ENCODE measurements at places on chromosomes 12 and 14.

GRCh38 chr12:110345963-110346362 lies 57.5 kb downstream of the ANAPC7 start:
- no peak for DNase-seq

DNA sequence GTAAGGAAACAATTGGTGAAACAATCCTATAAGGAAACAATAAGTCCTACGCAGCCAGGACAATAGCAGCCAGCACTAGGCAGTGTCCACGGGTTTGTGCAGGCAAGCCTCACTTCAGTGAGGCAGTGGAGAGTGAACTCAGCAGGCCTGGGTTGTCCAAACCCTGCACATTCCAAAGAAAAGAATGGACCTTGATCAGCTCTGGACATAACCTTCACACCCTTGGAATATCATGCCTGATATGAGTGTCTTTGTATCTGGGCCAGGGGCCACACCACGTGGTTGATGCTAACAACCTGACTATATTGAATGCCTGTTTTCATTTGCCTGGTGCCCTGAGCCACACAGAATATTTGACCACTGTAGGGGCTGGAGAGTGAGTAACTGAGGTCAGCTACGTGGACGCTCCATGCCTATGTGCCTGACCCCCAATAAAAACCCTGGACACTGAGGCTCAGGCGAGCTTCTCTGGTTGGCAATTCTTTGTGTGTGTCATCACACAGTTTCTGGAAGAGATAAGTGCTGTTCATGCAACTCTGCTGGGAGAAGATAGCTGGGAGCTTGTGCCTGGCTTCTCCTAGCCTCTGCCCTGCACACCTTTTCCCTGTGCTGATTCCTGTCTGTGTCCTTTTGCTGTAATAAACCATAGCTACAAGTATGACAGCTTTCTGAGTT lies 81.4 kb upstream of the NCOR2 start:
- DNase-seq = no peak

DNA sequence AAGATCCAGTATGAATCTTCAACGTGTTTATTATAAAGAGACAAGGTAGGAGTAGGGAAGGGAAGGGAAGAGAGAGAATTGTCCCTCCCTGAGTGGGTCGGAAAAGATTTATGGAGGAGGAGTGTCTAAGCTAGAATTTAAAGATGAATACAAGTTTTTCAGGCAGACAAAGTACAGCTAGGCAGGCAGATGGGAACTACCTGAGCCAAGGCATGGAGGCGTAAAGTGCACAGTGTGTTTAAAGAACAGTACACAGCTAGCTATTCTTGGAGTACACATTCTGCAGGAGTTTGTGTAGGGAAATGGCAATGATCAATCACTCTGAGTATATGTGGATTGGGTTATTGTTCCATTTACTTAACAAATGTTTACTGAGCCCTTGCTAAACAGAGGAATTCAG lies 20.1 kb downstream of the PLEKHG7 start:
- DNase-seq = no peak

DNA sequence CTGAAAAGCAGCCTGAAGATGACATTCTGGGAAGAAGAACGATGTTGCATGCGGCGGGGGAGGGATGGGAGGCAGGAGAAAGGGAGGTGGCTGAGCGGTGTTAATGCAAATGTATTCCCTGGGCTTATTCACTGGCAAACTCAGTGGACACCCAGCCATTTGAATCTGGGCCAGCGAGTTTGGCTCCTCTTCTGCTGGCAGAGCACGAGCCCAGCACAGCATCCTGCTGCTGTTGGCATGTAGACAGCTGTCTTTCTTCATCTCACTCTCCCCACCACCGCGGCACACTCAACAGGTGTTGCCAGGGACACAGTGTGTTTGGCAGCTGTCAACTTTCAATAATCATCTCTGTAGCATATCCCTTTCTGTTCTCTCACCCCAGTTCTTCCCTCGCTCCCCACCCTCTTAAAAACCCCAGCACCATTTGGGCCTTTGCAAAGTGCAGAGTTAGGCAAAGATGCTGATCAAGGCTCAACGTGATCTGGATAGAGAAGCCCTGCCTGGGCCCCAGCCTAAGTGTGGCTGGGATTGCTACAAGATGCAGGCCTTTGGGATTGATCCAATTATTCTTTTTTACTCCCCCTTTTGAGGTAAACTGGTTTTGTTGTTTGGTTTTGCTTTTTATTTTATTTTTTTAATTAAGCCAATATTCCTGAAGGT lies 131.9 kb downstream of the EXOC5 start:
- DNase-seq = no peak

DNA sequence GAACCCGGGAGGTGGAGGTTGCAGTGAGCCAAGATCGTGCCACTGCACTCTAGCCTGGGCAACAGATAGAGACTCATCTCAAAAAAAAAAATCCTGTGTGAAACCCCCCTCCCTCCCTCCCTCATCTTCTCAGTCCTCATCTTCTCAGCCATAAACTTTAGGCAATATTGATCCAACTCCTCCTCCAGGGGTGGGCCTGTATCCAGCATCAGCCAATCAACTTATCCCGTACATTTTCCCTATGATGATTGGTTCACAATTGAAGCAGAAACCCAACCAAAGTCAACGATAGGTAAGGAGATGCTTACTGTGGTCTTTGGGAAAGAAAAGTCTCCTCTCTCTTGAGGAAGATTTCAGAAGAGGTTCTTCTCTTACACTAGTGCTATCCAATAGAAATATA lies 33.5 kb upstream of the CIT start:
- DNase-seq = no peak

DNA sequence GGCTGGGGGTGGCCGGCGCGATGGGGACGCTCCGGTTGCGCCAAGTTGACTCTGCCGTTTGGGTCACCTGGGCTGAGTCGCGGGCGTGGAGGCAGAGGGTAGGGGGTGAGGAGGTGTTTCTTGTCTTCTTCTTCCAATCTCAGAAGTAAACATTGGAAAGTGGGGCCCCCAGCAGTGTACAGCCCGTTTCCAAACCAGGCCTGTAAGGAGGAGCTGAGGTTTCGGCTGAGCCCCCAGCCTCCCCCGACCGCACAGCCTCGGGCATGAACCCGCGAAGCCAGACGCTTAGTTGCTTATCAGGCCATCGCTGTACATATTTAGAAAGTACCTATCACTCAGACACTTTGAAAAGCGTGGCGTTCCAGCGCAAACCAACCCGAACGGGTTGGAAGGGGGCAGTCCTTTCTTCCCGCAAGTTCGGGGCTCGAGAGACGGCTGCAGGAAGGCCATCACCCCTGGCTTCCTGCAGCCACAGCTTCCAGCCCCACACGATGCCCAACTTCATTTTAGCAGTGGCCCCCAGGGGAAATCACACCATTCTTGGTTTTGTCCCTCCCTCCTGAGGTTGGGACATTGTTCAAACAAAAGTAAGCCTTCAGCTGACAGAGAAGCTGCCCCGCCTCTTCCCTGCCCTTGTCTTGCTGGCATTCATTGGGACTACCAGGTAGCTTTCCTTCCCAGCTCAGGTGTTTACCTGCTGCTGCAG lies 164.1 kb downstream of the ZFP36L1 start:
- no peak for DNase-seq

- no peak for DNase-seq
Measured at GRCh38 chr12:42315108-42315507, 10.8 kb downstream of the ZCRB1 start.

DNA sequence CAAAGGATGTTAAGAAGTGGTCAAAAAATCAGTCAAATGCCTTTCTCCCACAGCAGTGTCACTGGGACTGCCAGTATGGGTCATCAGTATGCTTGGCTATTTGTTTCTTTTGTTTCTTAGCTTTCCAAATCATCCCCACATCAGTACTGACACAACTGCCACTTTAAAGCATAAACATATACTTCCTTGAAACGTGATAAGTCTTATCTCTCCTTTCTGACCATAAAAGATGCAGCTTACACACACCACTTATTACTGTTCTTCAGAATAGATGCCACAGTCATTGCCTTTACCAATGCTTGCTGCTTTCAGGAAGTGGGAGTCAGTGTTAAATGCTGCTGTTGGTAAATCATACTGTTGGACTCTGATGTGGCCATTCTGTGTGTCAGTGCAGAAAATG lies 18.6 kb upstream of the GARIN2 start:
- no peak for DNase-seq

DNA sequence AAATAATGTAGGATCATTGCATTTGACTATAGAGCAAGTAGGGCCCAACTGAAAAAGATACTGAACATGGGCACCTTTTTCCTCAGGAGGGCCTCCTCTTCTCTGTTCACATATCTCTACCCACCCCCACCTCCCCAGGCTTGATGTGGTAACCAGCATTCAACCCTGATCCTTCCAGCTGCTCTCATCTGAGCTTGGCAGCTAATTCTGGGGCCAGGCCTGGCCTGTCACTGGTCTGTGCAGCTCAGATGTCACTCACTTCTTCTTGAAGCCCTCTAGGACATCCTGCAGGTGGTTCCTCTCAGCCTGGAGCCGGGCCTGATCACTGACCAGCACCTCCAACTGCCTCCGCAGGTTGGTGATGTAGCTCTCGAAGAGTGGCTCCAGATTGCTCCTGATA lies 2.1 kb downstream of the KRT84 start:
- no peak for DNase-seq

DNA sequence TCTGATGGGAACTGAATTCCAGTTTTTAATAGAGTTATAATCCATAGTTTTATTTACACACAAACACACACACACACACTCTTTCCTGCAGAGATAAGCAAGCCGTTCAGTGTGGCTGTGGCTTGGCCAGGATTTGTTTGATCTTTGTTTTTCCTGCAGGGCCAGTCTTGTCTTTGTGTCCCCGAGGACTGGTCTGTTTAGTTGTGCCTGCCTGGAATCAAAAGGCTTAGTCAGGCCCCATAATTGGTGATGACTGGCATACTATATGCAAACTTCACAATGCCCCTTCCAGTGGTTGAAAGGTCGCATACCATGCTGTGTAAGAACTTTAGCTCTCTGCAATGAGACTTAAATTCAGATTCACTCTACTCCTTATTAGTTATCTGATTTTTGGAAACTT lies 26.0 kb downstream of the WBP11 start:
- no peak for DNase-seq

DNA sequence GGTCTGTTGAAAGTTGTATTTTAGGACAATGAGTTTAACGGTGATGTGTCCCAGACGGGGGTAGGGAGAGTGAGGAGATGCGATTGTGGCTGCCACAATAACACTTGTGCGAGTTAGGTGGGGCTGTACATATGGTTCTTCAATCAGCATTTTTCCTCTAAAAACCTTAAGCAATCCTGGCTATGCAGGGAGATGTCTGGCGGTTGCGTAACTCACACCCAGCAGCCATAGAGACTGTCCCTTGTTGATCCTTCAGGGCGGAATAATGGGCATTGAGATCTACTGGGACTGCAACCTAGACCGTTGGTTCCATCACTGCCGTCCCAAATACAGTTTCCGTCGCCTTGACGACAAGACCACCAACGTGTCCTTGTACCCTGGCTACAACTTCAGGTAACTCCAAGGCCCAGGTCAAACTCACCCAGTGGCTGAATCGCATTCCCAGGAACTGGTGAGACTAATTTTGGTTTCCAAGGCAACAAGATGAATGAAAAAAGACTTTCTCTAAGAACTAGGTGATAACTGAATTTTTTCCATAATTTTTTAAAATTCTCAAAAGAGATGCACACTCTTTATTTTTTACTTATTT lies 34.6 kb downstream of the P2RX7 start:
- no peak for DNase-seq

- DNase-seq = no peak
Measured at GRCh38 chr12:24551163-24551786, 397.6 kb downstream of the BCAT1 start.

DNA sequence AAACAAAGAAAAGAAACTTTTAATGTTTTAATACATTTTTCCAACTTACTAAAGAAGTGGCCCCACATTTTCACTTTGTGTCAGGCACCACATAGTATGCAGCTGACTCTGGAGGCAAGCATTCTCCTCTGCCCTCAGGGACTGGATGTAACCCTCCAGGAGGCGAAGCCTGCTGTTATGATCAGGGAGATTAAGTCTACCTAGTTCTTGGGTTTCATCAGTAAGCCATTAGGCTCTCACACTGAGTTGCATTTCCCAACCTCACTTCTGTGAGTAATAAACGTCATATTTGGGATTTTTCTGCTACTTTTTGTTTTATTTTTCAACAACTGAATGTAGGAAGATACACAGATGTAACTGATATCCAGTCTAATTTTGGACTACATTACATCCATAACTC lies 101.2 kb upstream of the LRFN5 start:
- no peak for DNase-seq

- DNase-seq = peak; percentile 20
Measured at GRCh38 chr12:58919231-58920101, 838 bp downstream of the LRIG3 start.

- DNase-seq = no peak
Measured at GRCh38 chr14:71521238-71522135, 410.7 kb upstream of the RGS6 start.

DNA sequence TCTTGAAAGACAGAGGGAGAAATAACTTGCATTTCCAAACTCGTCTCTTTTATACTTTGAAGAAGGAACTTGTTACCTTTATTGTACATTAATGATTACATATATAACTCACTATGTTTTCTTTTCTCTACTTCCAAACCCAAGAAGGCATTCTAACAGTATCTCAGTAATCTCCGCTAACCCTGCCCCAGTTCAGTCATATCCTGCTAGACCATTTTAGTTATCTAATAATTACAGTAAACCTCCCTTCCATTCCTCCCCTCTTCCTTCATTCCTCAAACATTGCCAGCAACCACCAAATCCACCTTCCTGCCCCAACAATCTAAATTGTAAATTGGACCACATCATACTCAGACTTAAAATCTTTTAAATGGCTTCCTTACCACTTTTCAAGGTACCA lies 30.6 kb downstream of the STK38L start:
- DNase-seq = no peak

Data from GM12891 (cell line).